GM13976 (cell line): ENCODE measurements at places on chromosomes 3 and 15.

GRCh38 chr3:11662392-11662990 lies 18.8 kb upstream of the VGLL4 start:
- no peak for DNase-seq

GRCh38 chr15:51838270-51838669 lies 8.8 kb downstream of the TMOD3 start:
- DNase-seq = no peak

DNA sequence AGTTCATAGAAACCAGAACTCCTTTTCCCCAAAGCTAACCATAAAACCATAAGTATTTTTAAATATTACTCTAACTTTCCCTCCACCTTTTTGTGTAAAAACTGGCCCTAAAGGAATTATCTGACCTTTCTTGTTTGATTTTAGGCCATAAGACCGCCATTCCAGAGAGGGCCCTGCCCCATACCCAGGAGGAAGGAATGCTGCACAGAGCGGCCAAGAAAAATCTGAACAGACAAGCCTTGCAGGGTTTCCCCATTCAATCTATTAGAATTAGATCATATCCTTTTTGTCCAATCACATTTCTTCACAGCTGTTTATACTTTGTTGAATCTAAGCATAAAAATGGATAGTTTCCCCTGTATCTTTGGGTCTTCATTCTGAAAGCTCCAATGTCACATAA lies 97.1 kb downstream of the B3GALNT1 start:
- DNase-seq = no peak

DNA sequence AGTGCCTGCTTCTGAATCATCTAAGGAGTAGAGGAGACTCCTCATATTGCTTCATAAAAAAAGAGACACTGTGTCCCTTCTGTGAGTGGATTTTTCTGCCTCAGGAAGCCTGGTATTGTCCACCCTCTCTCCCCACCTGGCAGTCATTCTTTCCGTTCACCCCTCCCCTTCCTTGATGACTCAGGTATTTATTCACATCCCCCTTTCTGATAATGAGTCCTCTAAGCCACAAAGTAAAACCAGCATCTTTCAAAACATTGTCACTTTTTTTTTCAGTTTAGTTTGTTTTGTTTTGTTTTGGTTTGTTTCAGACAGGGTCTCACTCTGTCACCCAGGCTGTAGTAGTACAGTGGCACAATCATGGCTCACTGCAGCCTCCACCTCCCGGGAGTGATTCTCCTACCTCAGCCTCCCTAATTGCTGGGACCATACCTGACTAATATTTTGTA lies 65.2 kb upstream of the UBE2E1 start:
- peak; percentile 61 for DNase-seq

DNA sequence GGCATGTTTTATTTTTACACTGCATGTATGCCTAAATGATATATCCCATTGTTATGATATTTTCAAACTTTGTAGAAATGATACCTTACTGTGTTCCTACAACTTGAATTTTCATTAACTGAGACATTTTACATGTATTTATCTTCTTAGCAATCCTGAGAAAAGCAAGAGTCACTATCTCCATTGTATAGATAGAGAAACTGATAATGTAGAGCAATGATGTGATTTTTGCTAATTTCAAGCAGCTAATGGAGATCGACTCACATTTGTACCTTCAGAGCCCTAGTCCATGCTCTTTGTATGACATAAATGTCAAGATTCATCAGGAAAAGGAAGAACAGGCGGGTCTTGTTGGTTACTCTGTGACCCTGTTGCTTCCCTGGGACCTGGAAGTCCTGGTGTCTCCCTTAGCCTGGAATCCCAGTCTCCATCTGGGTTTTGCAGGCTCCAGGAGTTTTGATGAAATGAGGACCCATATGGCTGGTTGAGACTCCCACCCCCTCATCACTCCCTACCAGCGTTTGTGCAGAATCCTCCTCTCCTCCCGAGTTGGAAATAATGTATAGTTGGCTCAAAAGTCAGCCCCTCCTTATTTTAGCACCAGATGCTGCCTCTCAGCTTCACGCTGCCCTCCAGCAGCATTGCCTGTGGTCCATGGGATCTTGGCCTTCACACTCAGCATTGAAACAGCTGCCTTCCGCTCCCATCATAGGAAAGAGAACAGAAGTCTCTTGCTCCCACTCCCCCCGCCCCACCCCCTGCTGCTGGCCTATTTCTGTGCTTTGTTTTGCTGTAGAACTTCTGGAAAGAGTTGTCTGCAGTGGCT lies 67.1 kb downstream of the APBA2 start:
- DNase-seq = no peak

- no peak for DNase-seq
Observed at GRCh38 chr3:188792793-188793192, 379.0 kb upstream of the TPRG1 start.
